ENCODE measurements at places on chromosomes 4 and X.

- no peak for DNase-seq
These were observed 315.6 kb upstream of the SMIM31 start for GRCh38 chr4:164438321-164438720.

DNA sequence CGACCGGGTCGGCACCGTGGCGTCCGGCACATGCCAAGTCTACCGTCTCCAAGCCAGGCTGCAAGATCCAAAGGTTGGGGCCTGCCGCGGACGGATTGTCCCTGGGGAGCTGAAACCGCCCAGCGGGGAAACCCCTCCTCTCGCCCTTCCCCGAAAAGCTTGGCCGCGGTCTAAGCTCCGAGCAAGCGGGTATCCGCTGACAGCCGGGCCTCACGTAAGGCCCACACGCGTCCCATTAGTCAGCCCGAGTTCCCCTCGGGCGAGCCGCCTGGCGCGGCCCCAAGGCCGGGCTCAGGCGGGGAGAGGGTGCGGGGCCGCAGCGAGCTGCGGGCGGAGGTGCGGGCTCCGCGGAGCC is 6.8 kb upstream of the BCOR start:
- peak; percentile 55 for DNase-seq

DNA sequence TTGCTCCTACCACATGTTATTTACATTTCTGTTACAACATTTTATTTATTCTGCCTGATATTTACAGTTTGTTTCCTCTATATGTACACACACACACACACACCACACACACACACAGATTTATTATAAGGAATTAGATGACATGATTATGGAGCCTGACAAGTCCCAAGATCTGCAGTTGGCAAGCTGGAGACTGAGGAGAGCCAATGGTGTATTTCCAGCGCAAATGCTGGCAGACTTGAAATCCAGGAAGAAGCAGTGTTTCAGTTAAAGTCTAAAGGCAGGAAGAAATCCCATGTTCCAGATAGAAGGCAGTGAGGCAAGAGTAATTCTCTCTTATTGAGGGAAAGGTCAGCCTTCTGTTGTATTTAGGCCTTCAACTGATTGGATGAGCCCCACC is 1.8 kb upstream of the KLHL4 start:
- no peak for DNase-seq

DNA sequence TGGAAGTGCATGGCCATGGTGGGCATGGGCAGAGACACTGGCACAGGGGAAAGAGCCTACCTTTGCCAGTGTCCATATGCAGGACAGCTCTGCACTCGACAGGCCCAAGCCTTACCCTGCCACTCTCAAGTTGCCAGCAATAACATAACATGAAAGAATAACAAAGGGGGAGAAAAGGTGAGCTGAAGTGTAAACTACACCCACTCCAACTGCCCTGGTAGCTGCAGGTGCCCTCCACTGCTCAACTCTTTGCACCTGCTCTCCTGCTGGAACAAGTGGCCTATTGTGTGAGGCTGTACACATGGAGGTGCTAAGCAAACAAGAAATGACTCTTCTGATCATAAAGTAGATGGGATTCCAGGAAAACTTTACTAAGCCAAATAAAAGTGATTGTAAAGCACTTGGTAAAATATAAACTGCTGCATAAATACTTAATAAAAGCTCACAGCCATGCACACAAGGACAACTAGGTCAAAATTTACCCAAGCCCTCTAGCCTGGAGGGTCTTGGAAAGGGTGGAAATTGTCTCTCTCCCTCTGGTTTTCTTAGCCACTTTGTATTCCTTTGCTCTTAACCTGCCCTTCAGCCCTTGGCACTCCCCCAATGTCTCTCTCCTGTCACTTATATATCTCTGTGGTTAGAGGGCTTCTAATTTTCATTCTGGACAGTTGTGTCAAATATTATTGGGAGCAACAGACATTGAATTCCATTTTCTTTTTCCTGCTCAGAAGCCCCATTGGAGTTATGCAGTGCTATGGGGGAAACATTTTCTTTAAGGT is 261.2 kb upstream of the GPC4 start:
- no peak for DNase-seq

DNA sequence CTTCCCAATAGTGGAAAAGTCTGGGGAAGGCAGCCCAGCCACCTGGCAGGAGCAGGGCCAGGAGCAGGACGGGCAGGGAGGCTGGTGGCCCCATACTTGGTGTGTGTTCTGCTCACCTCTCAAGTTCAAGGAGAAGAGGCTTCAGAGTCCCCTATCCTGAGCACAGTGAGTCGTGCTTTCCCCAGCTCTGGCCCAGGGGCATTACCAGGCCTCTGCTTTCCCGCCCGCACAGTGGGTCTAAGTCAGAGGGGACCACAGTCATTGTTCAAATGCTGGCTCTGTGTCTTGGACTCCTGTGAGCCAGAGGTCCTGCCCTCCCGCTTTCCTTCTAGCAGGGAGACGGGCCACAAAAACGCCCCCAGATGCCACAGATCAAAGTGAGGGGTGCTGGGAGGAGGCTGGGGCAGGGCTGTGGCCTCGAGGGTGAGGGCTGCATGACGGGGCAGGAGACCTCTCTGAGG is 27.6 kb downstream of the HTRA3 start:
- no peak for DNase-seq

- DNase-seq = no peak
These were observed 268.1 kb downstream of the THOC2 start for GRCh38 chrX:123464709-123465108.

DNA sequence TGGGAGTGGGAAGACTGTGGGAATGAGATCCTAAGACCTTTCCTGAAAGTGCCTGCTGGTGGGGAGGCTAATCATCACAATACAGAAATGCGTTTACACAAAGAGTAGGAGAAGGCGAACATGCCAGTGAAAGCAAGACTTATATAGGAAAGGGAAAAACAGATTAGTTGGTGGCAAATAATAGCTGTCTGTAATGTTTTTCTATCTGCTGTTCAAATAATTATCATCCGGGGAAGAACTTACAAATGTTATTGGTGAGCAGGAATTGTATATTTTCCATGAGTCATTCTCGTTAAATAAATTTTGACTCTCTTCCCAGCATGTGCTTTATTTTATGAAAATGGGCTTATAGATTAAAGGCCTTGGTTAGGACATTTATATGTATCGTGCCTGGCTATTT is 196.5 kb downstream of the ARHGAP10 start:
- DNase-seq = no peak

- no peak for DNase-seq
These were observed 160.2 kb upstream of the KLF3 start for GRCh38 chr4:38503689-38504395.

GRCh38 chrX:148316446-148316845 is 184.0 kb upstream of the AFF2 start:
- no peak for DNase-seq

- no peak for DNase-seq
These were observed 22.8 kb downstream of the GPAT3 start for GRCh38 chr4:83558680-83559079.

GRCh38 chr4:76943129-76943620 is 6.4 kb upstream of the SEPTIN11 start:
- DNase-seq = no peak

GRCh38 chr4:100517864-100518341 is at the start of gene EMCN:
Gene EMCN (minus strand): TSS chr4:100518022. CDS start chr4:100517914, 108 bp downstream.
- no peak for DNase-seq

- peak; percentile 52 for DNase-seq
These were observed 22.8 kb downstream of the GPRIN3 start for GRCh38 chr4:89284828-89285227.

DNA sequence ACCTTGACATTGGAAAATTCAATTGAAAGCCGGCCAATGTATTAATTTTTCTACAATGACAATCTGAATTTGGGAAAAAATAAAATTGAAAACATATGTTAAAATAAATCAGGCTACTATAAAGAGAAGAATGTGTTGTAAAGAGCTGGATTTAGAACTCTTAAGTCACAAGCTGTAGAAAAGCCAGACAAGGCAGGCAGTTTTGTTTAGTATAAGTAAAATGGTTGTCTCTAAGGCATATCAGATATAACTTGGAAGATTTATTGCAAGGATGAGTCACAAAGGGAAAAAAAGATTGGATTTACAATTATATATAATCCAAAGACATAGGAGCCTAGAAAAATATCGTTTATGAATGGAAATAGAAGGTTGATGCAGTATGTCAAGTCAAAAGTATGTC is 549.1 kb upstream of the EPHA5 start:
- no peak for DNase-seq

GRCh38 chr4:152528060-152528459 is 7.8 kb downstream of the FBXW7 start:
- DNase-seq = no peak

DNA sequence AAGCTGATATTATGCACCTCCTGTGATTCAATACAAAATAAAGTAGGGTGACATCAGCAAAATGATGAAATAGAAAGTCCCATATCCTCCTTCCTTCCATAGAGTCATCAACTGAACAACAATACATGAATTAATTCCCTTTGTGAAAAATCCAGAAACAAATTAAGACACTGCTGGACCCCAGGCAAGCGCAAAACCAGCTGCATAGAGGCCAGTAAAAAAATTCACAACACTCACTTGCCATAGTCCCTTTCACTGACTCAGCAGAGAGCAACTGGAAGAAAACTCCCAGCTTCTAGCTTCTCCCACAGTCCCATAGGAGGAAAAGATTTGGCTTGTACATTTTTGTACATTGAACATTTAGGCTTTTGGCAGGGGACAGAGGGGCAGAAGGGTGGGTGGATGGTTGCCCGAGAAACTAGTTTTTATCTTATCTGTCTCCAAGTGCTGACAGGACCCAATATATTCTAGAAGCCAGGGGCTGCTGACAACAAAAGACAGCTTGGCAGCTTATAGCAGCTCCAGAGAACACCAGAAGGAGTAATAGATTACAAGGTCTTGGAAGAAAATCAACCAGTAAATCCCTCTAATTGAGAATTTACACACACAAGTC is 124.6 kb downstream of the NDST3 start:
- DNase-seq = no peak

DNA sequence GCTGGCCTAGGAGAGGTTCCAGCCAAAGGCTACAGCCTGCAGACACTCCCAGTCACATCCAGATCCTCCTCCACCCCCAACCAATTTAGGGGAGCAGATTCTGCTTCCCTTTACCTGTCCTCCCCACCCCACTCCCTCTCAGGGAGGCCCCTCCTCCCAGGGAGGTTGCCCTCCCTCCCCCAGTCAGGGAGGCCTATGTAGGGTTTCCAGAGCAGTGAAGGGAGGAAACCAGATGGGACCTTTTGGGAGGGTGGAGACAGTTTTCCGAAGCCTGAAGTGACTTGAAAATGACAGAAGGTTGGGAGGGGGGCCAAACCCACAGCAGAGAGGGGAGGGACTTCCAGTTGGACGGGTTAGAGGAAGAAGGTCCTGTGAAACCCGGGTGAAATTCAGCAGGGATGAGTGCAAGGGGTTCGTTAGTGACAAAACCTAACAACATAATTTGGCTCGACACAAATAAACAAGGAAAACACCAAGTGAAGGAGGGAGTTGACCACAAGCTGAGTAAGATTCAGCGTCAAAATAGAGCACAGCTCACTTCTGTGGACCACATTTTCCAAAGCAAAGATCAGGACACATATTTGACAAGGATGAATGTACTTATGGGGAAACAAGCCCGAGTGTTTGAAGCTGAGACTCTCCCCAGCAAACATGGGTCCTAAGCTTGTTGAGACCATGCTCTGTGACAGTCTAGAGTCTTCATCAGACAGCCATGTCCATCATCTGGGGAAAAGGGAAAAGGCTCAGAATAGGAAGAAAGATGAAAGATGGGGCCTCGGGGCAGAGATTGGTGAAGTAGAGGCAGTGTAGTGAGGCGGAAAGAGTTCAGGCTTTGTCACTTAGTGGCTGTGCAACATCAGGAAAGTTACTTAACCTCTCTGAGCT is 46.4 kb downstream of the PRPS1 start:
- DNase-seq = peak; percentile 77

- DNase-seq = no peak
These were observed 66.6 kb downstream of the MTMR1 start for GRCh38 chrX:150759568-150760416.

DNA sequence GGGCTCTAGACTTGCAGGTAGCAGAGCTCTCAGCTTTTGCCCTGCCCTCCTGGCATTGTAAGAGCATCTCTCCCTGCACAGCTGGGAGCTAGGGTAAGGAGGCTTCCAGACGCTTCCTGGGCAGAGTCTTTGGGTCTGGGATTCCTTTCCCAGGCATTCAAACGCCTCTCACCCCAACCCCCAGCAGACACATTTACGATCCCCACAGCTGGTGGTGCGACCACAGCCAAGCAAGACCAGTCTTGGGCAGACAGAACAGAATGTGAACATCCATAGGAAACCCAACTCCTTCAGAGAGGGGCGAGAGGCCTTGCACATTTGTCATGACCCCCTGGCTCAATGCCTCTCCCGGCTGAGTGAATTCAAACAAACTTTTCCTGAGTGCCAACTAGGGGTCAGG is 38.1 kb upstream of the CD99L2 start:
- DNase-seq = no peak

DNA sequence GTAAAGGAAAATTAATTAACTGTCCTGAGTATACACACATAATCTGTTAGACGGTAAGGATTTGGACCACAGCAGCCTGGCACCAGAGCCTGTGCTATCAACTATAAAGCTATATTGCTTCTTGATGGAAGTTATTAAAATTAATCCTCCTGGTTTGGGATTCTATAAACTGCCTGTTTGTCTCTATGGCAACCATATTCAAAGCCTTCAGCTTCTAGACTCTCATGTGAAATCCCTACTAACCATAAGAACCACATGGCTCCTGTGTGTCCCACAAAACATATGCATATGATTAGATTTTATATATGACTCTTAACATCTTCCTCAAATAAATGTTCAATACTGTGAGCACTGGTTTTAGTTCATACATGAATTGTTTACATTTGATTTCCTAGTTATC is 380.8 kb downstream of the ANKRD50 start:
- DNase-seq = no peak

- DNase-seq = no peak
These were observed 237.8 kb upstream of the JADE1 start for GRCh38 chr4:128571747-128572146.

DNA sequence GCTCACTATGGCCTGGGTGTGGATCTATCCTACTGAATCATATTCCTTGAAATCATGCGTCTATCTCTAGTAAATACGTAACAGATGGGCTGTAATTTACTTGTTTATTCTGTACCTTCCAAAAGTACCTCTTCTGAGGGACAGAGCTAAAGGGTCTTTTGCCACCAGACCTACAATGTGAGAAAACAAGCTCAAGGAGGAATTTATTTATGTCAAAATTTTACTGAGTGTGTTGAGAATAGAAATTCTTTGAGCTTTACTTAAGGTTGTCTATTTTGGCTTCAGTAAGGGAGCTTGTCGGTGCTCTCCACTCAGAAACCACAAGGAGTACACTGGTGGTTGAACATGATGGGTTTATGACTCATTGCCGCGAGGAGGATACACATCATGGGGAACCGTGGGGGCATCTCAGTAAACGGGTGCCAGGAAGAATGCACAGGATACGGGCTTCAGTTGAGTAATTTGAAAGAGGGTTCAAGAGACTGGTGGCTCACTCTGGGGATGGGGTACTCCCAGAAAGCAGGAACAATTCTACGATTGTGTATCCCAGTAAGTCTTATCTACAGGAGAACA is 3.0 kb downstream of the ANK2 start:
- DNase-seq = no peak
